ENCODE measurements at places on chromosomes 7 and 10.

- no peak for DNase-seq
Measured at GRCh38 chr10:43953672-43954071, 305.0 kb upstream of the ZNF32 start.

- no peak for DNase-seq
Measured at GRCh38 chr7:138665669-138666140, 35.5 kb downstream of the SVOPL start.

DNA sequence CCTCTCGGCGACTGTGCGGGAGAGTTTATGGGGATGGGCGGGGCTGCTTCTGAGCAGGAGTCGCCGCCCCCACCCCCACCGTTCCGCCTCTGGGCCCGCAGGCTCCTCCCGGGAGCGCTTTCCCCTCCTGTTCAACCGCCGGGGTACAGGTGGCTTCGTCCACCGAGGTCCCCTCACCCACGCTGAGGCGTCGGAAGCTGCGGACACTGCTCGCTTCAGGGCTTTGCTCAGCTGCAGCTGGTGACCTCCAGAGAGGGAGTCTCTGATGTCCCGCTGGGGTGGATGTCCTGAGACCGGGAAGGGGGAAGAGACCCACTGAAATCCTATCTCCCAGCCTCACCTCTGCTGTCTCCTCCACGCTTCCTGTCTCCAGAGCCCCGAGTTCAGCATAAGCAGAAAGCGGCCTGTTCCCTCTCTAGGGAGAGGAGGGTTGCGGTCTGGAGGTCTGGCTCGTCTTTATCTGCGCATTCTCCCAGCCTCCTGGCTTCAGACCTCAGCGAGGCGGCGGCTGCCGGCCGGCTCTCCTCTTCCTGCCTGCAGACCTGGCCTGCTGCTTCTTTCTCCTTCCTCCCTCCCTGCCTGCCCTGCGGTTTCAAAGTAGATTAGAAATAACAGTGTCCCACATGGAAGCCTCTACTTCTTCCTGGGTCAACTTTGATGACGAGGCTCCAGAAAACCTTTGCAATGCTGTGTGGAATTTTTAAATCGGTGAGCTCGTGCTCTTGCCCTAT, 1.8 kb downstream of the CYP2E1 start:
- no peak for DNase-seq

DNA sequence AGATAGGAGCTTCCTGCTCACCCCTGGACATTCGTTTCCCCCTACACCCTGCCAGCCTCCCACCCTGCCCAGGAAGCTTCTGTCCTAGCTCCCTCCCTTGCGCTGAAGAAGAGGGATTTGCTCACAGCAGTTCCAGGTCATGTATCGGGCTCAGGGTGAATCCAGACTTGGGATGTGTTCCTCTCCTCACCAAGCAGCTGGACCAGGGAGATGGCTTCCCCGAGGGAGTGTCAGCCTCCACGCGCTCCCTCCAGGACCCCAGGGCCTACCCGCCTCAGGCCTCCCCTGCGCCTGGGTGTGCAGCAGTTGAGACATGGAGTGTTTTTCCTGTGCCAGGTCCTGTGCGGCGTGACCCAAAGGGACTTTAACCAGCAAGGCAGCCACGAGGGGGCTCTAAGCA, 435.6 kb upstream of the FOXK1 start:
- DNase-seq: no peak

DNA sequence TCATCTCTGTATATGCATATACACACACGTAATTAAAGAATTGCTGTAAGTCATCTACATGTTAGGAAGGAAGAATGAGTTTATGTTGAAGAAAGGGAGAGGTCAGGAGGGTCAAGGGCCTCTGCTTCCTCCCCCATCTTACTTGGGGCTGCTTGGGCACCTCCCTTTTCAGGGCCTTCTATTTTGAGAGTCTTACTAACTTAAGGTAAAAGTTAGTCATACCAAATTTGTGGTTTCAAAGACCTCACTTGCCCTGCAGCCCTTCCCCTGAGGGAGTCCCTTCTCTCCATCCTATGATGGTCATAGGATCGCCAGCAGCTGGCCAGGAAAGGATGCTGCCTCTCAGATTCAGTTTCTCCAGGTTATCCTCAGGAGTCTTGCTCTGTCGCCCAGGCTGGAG, 2.6 kb downstream of the PLEKHS1 start:
- no peak for DNase-seq

DNA sequence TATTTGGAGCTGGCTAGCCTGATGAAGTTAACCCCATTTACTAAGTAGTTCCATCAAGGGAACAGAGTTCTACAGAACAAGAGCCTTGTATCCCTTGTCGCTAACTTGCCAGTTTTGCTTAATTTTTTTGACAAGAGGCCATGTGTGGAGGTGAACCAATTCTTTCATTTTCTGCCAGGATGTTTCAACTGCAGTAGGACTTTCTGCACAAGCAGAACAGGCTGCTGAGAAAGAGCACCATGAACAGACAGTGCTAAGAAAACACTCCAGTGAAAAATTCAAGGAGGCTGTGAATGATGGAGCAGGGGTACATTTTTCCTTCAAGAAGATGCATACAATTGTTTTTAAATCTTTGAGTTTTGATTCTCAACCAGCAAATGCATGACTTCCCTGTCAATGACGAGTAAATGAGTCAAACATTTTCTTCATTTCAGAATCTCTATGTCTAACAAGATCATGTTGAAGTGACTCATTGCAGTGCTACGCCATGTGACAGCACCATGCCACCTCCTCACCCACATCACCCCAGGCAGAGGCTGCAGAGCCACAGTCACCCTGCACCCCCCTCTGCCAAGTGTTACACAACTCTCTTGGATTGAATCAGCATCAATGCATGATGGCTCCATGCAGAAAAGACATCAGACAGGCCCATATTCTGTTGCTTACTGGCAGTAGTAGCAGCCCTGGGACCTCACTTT, 193.1 kb downstream of the COBL start:
- DNase-seq: peak; percentile 79

DNA sequence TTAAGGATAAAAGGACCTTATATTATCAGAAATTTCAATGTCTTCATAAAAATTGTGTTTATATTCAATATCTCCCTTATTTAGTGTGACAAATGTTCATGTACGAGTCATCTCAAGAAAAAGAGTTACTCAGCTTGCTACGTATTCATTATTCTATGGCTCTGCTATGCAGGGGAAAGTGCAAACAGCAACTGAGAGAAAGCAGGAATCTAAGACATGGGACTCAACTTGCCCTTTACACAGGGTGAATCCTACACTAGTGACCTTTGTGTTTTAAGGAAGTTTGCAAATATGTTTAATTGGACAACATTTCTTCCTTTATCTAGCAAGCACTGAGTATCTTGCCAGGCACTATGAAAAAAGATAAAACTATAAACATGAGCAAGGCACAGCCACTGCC, 104.7 kb downstream of the NPSR1 start:
- DNase-seq: no peak

Measured in stimulated activated CD4-positive, alpha-beta T cell treated with anti-CD3 and anti-CD28 coated beads, Interleukin-4, amount 100 ng/mL, for 24 hours (primary cell).